Brain (organoid and tissue), 16 donors: ENCODE measurements at places on chromosomes 7 and 10.

DNA sequence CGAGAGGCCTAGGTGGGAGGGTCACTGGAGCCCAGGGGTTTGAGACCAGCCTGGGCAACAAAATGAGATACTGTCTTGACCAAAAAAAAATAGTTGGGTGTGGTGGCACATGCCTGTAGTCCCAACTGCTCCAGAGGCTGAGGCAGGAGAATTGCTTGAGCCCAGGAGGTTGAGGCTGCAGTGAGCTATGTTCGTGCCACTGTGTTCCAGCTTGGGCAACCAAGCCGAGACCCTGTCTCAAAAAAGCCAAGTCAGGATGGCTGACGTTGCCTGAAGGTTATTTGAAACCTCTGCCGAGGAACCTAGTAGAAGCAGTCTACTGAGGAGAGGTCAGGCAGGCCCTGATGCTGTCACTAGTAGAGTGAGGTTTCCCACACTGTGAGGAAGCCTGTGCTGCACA lies 22.8 kb downstream of the DNAJB6 start:
- DNase-seq, result no peak

- no peak for DNase-seq
These were observed 129.0 kb downstream of the ABCA13 start for GRCh38 chr7:48300301-48300700.

- DNase-seq, result no peak
These were observed 76.9 kb downstream of the LRRC4 start for GRCh38 chr7:127954357-127954748.

DNA sequence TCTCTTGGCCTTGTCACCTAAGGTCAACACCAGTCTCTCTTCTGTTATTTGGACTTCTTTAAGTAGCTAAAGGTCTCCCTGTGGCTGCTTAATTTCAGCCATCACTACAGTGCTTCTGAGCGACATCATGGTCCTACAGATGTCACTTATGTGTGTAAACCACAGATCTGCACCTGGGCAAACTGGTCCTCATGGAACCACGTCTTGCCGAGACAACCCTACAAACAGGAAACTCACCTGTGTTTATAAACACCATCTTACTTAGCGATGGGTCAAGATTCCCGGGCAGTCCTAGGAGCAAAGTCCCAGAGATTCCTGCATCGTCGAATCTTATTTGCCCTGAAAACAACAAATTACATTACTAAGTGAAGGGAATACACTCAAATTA lies 27.8 kb downstream of the KLF6 start:
- no peak for DNase-seq

DNA sequence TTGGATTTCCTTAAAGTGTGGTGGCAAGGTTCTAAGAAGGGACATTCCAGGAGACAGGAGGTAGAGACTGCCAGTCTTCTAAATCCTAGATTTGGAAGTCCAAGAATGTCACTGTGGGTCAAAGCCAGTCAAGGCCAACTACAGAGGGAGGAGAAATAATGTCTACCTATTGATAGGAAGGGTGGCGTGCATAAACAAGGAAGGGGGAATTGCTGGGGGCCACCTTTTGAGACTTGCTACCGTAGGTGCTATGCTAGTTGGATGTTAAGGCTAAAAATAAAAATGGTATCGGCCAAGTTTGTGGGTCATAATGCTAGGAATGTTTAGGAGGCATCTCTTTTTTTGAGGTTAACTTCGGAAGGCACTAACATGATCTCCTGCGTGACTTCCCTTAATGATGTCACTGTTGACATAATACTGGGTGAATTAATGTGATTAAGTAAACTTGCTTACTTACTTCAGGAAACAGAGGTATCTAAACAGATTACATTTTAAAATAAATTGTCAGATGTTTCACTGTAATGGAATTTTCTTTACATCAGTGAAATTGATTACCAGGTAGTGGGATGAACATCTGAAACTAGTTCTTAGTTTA lies 4.8 kb downstream of the BTRC start:
- DNase-seq, result no peak

- DNase-seq, result no peak
These were observed 23.3 kb downstream of the CLIP2 start for GRCh38 chr7:74312418-74313028.

GRCh38 chr10:129462257-129462795 lies 4.7 kb upstream of the MGMT start:
- DNase-seq, result no peak

- DNase-seq, result peak; percentile 73
These were observed 41.0 kb upstream of the CHST15 start for GRCh38 chr10:124134251-124134893.

- DNase-seq, result no peak
These were observed 4.1 kb downstream of the AQP1 start for GRCh38 chr7:30915751-30916150.

DNA sequence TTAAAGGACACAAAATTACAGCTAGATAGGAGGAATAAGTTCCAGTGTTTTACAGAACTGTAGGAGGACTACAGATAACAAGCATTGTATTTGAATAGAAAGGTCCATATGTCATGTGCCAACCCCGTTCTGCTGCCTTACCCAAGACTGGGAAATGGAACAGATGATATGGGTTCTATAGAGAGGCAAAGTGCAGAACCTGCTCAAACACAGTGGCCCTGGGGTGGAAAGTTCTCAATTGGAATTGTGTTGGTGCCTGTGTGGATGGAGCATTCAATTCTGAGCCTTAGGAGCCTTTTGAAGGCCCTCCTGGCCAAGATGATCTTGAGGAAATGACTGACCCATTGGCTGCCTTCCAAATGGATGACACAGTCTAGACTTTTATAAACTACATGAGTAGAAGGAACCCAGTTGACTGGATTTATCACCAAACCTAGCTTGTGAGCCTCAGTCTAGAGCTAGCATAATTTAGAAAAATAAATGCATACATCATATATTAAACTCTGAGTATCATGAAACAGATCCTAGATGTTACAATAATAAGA lies 4.1 kb upstream of the PRSS1 start:
- DNase-seq, result no peak

DNA sequence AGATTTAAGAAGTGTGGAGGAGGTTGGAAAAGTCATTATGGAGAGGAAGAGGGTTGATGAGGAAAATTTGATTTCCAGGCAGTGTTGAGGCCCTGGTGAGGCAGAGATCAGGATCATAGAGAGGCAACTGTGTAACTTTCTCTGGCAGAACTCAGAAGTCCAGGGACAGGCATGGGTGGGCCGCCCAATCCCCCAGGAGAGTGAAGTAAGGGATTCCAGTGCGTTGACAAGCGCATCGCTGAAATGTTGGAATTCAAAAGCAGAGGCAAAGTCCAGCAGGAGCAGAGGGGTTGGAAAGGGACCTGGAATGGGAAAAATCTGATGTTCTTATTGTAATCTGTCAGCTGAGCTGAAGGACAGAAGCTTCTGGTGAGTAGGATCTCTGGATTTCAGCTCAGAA lies 207.3 kb downstream of the FAM107B start:
- DNase-seq, result no peak

DNA sequence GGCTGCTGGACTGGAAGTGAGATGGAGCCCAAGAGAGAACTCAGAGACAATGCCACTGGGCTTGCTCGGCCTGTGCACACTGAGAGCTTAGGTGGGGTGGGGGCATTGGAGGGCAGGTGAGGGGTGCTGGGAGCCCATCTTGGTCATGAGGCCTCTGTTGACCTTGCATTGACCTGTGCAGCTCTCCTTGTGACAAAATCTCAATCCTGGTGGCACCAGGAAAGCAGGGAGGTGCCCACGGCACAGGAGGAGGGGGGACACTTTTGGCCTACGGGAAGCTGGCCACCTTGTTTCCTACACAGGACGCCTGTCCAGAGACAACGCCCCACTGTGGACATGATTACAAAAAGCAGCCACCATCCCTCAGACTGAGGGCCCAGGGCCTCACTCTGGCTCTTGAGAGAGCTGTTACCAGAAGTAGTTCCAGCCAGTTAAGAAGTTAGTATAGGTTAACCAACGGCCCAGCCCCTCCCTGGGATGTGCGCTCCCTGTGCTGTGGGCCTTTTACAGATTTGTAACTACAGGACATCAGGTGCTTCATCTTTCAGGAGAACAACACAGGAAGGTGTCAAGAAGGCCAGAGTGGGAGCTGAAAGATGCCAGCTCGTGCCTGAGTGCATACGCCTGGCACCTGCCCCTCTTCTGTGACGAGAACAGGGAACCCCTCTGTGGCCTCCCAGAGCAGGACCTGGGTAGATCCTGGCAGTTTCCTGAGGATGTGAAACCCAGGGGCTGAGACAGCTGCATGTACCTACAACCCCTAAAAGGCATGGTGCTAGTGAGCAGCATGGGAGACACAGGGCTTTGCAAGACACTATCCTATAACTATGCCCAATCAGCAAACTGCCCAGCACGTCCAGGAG lies 10.3 kb downstream of the PKD1L1 start:
- no peak for DNase-seq

GRCh38 chr10:122102869-122103525 lies 114.0 kb downstream of the TACC2 start:
- DNase-seq, result no peak

GRCh38 chr10:7767209-7767608 lies 20.6 kb downstream of the KIN start:
- DNase-seq, result no peak

- DNase-seq, result no peak
These were observed 70.0 kb upstream of the COL13A1 start for GRCh38 chr10:69731698-69732097.

DNA sequence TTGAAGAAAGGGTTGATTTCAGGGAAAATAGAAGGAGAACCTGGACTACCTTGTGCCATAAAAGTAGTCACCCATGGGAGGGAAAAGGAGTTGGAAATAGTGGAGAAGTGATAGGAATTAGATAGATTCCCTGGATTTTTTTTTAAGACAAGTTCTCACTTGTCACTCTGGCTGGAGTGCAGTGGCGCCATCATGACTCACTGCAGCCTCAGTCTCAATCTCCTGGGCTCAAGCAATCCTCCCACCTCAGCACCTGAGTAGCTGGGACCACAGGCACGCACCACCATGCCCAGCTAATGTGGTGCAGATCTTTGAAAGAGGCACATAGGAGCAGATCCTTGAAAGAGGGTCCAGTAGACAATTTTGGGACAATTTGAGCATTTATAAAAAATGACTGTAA lies 9.5 kb upstream of the BLNK start:
- DNase-seq, result no peak

GRCh38 chr7:88215295-88215694 lies 4.5 kb downstream of the SRI start:
- no peak for DNase-seq

GRCh38 chr7:100430493-100431285 lies 1.1 kb downstream of the MEPCE start:
- no peak for DNase-seq

DNA sequence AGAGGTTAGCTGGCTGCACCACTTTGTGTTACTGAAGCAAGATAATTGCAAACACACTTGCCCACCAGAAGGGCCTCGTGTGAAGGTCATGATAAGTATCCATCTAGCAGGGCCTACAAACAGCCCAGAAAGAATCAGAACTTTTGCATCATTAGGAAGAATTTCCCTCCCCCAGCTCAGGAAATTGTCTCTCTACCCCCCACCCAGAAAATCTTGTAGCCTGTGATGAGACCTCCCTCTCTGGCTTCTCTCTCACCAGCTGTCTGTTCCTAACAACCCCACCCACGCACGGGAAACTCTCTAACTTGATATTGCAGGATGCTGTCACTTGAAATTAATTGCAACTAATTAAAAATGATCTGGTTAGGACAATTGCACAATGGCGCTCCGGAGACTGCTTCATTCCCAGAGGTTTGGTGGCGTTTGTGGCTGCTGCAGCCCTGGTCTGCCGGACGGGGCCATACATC lies 34.5 kb downstream of the ZNF503 start:
- peak; percentile 18 for DNase-seq

DNA sequence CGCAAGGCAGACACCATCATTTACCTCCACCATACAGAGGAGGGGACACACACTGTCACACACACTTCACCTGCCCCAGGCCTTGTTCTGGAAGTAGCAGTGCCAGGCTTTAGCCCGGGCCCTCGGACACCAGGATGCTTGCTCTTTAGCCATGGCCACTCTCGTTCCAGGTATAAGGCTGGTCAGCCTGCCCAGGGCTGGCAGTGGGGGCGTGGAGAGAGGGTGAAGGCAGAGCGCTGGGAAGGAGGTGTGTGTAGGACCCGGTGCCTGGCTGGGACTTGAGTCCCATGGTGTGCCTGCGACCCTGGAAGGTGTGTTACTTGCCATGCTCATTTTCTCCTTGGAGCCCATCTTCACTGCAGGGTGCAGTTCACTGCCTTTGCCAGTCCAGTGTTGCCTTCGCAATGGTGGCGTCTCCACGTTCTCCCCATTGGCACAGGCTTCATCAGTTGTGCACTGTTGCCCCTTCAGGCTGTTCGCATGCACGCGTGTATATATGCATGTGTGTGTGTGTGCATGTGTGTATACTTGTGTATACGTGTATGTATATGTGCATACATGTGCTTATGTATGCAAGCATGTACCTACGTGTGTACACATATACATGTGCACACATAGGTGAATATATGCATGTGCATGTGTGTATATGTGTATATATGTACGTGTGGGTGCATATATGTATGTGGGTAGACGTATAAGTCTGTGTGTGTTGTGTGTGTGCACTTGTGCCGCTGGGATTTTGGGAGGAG lies 153.4 kb downstream of the CAMK1D start:
- no peak for DNase-seq

DNA sequence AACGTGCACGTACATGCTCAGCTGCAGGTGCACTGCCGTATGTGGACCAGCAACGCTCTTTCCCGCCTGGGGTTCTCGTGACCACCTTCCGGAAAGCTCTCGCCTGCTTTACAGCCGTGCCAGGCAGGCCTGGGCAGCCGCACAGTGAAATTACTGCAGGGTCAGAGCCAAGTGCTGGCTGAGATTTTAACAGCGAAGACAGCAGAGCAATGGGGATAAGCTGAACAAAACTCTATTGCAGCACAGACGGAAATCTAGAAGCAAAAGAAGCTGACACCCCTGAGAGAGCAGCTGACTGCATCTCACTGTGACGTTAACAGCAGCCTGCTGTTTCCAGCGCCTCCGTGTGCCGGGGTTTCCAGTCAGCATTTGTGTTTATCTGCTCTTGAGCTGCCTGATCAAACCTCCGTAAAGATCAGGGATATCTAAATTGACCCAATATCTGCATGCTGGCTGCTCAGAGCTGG lies 179.0 kb downstream of the DIP2C start:
- peak; percentile 79 for DNase-seq

- DNase-seq, result no peak
These were observed 21.8 kb upstream of the MDFIC start for GRCh38 chr7:114900127-114900526.
